Germinal center (tissue), 1 donor: ENCODE measurements at places on chromosomes 6 and 20.

- DNase-seq, result no peak
Observed at GRCh38 chr6:170523256-170524171, 29.6 kb downstream of the PSMB1 start.

DNA sequence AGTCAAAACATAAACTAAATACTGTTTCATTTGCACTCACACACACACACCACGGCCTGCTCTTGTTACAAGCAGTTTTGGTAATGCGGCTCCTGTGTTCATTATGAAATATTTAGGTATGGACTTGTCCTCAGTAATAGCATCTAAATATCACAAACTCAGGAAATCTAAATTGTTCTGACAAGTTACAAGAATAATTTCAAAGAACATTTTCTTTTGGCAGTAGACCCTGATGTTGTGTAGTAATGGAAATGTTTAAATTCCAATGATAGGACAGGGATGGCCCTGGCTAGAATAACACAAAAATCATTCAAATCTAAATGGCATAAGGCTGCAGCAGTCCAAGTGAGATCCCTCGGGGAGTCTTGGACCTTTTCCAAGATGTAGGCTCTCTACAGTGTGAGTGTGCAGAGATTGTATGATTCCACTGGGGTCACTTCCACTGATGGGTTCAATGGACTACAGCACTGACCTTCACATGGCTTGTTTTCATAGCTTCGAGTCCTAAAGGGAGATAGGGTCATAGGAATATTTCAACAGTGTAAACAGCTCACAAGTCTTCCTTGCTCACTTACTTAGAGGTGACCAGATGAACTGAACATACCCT, 210.6 kb upstream of the PLCB4 start:
- no peak for DNase-seq

GRCh38 chr20:62286493-62287064, 16.2 kb upstream of the ADRM1 start:
- no peak for DNase-seq

GRCh38 chr6:65295812-65296211, 411.2 kb downstream of the EYS start:
- DNase-seq, result no peak

DNA sequence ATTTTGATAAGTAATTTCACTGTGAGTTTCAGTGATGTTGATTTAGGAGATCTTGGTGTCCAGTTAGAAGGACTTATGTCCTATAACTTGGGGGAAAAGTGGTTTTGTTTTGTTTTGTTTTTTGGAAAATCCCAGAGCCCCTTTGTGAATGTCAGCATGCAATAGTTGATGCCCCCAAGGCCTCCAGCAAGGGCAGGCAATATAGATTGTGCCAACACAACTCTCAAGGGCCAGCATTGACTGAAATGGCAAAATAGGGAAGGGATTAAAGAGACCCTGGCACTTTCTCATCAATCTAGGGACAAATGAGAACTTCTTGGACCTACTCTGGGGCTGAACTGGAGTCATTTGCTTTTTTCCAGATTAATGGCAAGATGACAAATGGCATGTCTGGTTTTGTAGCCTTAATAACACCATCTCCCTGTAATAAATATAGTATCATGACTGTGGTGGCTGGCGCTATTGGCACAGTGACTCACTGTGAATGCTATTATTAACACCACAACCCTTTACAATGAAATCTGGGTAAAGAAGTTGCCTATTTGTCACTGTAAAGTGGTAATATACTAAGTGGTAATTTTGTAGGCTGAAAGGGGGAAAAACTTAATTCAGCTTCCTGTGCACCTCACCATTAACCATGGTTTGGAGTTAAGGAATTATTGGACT, 51.8 kb downstream of the ABRACL start:
- no peak for DNase-seq

GRCh38 chr6:41578217-41579087, 32.3 kb downstream of the FOXP4 start:
- DNase-seq, result no peak

GRCh38 chr6:108777536-108777935, 70.7 kb upstream of the ARMC2 start:
- no peak for DNase-seq

DNA sequence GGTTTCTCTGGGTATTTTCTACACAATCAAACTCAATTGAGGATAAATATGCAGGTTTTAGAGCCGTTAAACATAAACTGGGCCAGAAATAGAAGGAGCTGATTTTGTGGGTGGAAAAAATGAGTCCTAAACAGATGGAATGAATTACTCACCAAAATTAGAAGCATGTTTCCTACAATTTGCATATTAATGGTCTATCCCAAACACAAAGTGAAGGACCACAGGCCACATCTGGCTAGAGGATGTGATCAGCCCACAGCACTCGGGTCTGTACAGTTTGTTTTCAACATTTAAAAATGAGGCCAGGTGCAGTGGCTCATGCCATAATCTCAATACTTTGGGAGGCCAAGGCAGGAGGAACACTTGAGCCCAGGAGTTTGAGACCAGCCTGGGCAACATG, 296.3 kb downstream of the PREX1 start:
- no peak for DNase-seq

GRCh38 chr6:42138190-42138589, 4.2 kb downstream of the C6orf132 start:
- DNase-seq, result no peak

- DNase-seq, result no peak
Observed at GRCh38 chr20:57610261-57610952, 9.8 kb downstream of the ZBP1 start.

- DNase-seq, result no peak
Observed at GRCh38 chr6:7467007-7467897, 74.2 kb upstream of the DSP start.

DNA sequence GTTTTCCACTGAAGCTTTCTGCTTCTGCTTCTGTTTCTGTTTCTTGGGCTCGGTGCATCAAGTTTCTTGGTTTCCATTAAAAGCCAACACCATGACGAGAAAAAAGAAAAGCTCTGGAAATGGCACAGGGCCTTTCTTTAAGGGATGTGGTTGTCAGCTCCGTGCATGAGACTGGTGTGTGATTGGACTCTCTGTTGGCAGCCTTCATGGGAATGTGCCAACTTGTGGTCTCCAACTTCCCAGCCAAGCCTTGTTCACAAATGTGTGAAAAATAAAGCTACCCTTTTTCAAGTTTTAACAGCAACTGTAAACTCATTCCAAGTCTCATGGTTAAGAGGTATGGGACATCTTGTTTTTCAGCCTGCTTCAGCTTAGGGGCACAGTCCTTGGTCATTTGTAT, 68.7 kb upstream of the CST7 start:
- no peak for DNase-seq

DNA sequence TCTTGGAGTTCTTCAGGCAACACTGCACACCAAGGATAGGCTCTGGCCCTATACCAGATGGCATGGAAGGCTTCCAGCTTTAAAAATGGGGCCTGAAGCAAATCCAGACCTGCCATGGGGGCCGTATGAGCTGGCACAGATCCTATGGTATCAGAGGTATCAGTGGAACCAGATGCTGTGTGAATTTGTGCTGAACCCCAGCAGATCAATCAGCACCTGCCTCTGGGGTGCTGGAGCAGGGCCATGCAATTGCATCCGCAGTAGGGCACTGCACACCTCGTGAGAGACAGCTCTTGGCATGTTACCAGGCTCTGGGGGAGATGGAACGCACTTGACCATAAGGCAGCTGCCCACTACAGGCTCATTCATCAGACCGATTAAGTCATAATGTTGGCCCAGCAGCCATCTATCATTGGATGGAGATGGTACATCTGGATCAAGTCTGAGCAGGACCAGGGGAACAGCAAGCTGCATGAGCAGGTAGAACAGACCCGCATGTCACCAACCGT, 221.5 kb downstream of the MYLK4 start:
- no peak for DNase-seq

- DNase-seq, result no peak
Observed at GRCh38 chr20:10318291-10319024, 99.8 kb downstream of the SNAP25 start.

GRCh38 chr20:63529180-63529860, 7.9 kb downstream of the PTK6 start:
- DNase-seq, result no peak

DNA sequence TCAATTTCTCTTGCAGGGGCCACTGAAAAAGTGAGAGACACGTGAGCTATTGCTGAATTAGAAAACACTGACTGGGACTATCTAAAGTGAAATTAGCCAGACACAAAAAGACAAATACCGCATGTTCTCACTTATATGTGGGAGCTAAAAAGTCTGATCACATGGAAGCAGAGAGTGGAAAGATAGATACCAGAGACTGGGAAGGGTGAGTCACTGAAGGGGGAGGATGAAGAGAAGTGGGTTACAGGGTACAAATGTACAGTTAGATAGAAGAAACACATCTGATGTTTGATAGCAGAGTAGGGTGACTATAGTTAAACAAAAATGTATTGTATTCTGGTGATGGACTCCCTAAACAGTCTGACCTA, 13.4 kb downstream of the CST3 start:
- DNase-seq, result no peak

- DNase-seq, result no peak
Observed at GRCh38 chr6:90730151-90730673, 143.3 kb upstream of the MAP3K7 start.

DNA sequence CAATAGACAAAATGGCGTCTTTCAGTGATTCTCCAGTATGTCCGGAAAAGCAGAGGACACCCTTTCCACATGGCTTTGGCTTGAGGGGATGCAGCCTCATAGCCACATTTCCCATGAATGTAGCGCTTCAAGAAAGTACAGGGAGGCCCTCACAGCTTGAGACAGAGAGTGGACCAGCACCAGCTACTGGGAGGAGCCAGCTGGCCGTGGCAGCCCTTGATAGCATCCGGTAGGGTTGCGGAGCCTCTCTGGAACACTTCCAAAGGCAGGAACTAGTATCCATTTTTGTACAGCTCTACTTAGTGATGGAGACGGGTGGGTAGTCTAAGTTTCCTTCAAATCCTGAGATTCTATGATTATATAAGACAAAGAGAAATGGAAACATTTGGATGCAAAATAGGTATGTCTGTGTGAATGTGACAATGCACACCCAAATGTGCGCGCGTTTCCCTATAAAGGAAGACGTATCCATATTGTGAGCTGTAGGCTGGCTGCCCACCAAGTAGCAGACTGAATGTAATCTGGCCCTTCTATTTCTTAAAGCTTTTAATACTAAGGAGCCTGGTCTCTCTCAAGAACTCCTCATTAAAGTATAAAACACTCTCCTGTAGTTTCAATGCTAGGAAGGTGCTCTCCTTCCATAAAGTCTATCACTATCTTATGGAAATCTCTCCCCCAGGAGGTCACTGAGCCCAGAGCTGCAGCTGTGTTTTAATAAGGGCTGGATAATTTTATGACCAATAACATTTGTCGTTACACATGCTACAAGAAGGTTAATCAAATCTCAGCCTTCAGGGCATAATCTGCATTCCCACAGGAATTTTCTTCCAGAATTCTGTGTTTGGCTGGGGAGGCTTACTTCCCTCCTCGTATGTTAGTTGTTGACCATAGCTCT, 74.0 kb downstream of the SOBP start:
- DNase-seq, result no peak

DNA sequence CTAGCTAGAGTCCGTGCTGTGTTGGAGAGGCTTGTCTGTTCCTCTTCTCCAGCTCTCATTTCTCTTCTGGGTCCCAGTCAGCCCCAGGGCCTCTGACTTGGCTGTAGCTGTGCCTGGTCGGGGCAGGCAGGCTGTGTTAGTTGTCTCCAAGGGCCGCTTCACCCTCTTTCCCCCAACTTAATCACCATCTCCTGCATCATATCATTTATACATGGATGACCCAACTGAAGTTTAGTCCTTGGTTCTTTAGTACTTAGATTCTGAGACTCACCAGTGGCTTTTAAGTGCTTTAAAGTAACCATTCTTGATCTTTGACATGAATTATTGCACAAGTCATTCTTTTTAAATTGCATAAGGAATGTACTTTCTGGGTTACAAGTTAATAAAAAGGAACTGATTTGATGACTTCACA, 127.3 kb downstream of the RTN4IP1 start:
- no peak for DNase-seq

GRCh38 chr20:1185790-1186334, 1.1 kb upstream of the TMEM74B start:
- DNase-seq, result peak; percentile 69

GRCh38 chr6:5587648-5588047, 326.3 kb downstream of the FARS2 start:
- DNase-seq, result no peak

DNA sequence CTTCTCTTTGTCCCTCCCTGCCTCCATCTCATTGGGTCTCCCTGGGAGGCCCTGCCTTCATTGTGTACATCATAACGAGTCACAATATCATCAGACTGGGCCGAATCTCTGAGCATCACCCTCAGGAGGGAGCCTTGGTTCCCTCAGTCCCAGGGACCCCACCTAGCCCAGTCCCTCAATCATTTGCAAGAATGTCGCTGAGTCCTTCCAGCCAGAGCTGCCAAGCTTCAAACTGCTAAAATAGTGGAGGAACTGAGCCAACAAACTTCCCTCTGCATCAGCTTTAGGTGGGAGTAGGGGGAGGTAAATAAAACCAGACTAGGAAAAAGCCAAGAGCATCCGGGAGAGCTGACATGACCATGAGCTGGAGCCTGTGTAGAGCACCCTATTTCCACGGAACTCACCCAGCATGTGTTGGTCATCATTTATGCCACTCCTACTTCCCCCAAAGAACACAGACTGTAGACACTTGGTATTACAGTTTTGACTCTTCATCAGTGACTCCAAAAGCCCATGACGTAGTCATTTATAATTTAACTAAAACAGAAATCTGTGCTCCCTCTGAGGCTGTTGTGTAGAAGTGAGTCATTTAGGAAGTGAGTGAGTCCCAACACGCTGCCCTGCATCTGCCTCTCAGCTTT, 28.8 kb upstream of the IL17A start:
- no peak for DNase-seq

DNA sequence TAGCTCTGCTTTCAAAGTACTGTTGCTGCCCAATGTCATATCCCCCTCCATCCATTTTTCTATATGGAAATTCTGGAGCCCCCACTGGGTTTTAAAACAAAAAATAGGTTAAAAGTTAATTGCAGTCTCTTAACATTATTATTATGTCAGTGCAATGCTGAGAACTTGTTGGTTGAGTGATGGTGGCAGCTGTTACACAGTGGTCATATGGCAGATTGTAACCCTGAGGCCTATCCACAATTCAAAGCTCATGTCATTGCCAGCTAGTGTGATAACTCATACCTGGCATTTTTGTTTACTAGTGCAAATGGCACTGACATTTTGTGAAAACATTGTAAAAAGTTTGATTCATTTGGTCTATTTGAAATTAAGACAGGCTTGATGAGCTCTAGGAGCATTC, 305.7 kb upstream of the FLRT3 start:
- no peak for DNase-seq

GRCh38 chr6:138451043-138451442, 47.0 kb downstream of the HEBP2 start:
- DNase-seq, result no peak

DNA sequence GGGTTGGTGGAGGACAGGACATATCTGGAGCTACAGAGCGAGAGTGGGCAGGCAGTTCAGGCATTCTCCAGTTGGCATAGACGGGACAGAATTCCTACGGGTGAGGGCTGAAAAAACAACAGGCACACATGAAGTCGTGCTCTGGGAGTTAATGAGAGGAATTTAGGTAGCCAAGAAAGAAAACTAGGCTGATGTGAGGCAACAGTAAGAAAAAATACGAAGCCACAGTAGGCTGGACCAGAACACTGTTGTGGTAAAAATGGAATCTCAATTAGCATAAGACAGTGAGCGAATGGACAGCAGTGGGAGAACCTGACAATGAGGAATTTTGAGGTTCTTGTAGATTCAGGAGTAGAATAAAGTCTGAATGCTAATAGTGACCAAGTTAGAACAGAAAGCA, 488.1 kb upstream of the AGPAT4 start:
- DNase-seq, result no peak

- no peak for DNase-seq
Observed at GRCh38 chr20:31747640-31748039, 8.6 kb downstream of the TPX2 start.

- DNase-seq, result no peak
Observed at GRCh38 chr6:139600343-139600742, 225.9 kb upstream of the CITED2 start.
